ENCODE measurements at places on chromosomes 1 and 21.

- DNase-seq = no peak
Measured at GRCh38 chr1:72530646-72531045, 248.3 kb upstream of the NEGR1 start.

DNA sequence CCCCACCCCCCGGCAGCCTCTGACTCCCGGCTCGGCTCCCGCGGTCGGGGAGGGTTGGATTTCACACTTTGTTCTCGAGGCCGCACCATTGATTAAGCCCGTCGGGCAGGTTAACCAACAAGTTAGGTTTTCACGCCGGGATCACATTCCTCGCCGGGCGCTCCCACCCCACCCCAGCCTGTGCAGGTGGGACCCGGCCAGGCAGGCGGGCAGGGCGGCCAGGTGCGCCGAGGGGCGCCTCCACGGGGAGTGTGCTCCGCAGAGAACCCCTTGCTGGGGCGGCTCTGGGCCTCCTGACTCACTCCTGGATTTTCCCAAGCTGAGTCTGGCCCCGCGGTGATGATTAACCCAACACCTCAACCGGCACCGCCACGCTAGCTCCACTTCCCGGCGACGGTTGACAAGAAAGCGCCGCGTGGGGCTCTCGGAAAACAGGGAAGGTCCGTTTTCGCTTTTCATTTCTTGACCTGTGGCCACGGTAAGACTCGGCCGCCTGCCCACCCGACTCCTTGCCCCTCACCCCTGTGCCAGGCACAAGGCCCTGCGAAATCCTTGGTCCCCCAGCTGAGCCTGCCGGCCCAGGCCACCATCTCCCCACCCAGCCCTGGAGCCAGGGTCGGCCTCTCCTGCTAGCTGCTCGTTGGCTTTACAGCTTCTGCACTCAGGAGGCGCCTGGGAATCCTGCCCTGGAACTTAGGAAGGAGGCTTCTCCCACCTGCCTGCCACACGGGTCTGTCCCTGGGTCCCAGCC is 8.8 kb upstream of the TTLL10 start:
- peak; percentile 35 for DNase-seq

DNA sequence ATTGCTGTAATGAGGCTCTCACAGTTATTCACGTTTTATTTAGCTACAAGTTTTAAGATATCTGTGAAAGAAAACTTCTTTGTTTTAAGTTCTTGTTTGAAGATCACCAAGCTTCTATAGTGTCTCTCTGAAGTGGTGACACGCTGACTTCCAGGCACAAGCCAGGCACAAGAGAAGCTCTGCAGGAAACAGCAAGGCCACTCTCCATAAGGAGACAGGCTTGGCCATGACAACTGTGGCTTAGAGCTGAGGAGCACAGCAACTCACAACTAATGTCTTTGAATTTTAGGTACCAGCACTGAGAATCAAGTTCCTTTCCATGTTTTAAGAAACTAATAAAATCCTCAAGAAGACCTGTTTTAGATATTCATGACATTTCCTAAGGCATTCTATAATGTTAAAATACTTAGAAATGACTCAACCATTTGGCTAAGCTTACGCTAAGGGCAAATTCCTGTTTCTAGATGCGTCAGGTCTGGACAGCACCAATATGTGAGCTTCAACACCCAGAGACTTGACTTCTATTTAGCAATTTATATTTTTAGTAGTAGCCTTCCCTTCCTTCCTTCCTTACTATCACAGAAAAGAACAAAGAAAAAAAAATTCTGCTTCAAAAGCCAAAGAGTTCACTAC is 40.2 kb downstream of the APP start:
- no peak for DNase-seq

GRCh38 chr1:157252473-157252872 is 114.3 kb upstream of the ETV3 start:
- DNase-seq = no peak

DNA sequence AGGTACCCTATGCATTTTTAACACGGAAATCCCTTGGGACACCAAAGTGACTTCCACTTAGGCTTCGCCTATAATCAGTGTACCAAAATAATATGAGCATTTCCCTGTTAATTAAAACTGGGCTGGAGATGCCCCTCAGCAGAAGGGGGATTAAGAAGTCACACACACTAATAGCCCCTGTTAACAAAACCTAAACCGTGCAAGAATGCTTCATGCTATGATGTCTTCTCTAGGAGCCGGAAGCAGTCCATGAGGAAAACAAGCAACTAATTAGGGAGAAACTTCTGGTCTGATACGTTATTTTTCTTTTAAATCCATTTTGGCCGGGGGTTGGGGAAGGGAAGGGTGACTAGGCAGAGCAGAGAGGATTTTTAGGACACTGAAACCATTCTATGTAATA is 123.4 kb downstream of the ESRRG start:
- DNase-seq = no peak

DNA sequence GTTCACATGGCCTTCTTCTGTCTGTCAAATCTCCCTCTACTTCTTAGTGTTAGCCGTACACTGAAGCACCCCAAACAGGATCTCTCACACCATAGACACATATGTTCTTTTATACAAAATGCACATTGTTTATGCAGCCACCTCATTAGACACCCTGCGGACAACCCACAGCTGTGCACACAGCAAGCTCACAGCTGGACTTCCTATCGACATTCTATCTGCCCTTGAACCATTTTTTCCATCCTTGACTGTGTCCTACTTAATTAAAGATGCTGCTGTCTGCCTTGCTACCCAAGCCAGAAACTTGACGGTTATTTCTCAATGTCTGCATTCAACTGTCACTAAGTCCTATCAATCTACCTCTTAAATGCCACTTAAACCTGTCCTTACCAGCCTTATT is 3.2 kb upstream of the ZBTB21 start:
- DNase-seq = no peak

DNA sequence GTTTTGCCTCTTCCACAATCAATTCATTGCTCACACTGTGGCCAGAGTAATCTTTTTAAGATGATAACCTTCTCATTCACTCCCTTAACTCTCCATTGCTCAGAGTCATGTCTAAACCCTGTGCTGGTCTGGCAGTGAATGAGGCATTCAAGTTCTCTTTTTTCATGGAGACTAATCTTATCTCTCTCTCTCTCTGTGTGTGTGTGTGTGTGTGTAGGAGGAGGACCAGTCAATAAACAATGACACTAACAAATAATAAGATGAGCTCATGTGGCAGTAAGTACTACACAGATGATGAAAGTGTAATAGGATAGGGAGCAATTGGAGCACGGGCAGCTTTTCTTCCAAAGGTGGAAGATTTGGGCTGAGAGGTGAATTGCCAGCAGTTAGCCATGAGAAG is 122.0 kb upstream of the B3GALT2 start:
- no peak for DNase-seq

DNA sequence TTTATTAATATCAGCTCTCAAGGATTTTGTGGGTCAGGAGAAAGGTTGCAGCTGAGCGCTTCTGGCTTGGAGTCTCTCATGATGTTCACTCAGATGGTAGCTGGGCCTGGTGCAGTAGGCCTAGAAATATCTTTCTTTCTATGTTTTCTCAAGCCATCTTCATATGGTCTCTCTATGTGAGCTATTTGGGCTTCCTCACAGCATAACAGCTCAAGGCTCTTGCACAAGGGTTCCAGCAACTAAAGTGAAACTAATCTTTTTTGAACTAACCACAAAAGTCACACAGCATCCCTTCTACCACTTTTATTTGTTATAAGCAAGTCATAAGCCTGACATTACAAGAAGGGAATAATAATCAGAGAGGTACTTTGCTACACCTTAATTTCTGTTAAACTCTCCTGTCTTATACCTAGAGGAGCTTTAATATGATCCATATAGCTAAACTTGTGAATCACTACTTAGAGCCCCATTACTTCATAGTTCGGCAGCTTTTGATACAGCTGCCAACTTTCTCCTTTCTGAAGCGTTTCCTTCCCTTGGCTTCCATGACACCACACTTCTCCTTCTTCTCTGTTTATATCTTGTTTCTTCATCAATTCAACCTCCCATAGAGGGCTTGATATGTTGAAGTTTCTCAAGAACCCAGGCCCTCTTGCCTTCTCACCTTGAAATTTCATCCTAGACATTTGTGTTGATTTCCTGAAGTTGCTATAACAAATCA is 720.2 kb downstream of the LTN1 start:
- DNase-seq = no peak

- DNase-seq = no peak
Measured at GRCh38 chr21:25752416-25752815, 17.6 kb downstream of the GABPA start.

DNA sequence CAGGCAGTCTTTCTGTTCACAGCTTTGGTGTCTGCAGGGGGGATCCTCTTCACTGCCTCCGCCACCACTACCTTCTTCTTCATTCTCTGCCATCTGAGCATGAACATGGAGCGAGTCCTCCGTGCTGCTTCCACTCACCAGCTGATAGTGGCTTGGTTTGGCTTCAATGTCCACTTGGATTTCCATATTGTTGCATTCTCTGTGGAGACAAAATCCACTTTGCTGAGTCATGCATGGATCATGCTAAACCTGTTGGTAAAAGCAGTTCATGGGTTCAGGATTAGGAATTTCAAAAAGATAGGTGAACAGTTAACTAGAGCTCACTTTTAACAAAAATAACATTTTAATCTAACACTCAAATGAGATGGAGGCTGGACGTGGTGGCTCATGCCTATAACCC is 27.5 kb downstream of the RNF19B start:
- DNase-seq = no peak

DNA sequence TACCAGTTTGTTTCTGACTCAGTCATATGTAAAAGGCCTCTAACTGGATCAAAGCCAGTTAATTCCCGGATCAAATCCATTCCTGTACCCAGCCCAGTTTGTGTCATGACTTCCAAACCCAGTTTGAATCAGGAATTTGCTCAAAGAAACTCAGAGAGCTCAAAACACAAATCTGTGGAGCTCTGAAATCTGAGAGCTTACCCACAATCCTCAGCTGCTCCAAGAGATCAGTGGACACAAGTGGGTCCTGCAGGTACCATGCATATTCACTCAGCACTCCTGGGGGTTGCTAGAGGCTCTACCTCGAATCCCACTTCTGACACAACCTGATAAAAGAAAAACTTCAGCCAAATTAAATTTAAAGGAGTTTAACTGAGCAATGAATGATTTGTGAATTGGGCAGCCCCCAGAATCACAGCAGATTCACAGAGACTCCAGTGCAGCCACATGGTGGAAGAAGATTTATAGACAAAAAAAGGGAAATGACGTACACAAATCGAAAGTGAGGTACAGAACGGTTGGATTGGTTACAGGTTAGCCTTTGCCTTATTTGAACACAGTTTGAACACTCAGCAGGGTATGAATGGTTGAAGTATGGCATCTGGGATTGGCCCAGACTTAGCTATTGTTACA is 11.9 kb upstream of the MRPL55 start:
- DNase-seq = no peak

All from NCI-H1105 treated with DMSO at 0.1 percent for 48 hours (cell line).